Stimulated activated CD4-positive, alpha-beta T cell treated with anti-CD3 and anti-CD28 coated beads, TNF-alpha, amount 100 ng/mL, for 24 hours (primary cell): ENCODE measurements at places on chromosomes 1 and 21.

DNA sequence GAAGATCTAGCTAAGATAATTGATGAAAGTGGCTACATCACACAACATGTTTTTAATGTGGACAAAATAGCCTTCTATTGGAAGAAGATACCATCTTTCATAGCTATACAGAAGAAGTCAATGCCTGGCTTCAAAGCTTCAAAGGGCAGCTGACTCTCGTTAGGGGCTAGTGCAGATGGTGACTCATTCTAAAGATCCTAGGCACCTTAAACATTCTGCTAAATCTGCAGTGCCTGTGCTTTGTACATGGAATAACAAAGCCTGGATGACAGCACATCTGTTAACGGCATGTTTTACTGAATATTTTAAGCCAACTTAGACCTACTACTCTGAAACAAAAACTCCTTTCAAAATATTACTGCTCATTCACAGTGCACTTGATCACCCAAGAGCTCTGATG, 65.6 kb upstream of the USP24 start:
- no peak for DNase-seq

GRCh38 chr1:9425859-9426258, 113.4 kb upstream of the SLC25A33 start:
- DNase-seq = no peak

- DNase-seq = no peak
These were observed 13.6 kb downstream of the AGMAT start for GRCh38 chr1:15571266-15571665.

GRCh38 chr1:43934101-43934985, 742 bp downstream of the ARTN start:
- DNase-seq = no peak

- DNase-seq = no peak
These were observed 714.9 kb upstream of the CXADR start for GRCh38 chr21:16797966-16798365.

- no peak for DNase-seq
These were observed 3.3 kb upstream of the CASZ1 start for GRCh38 chr1:10799726-10800125.

- DNase-seq = no peak
These were observed 122.3 kb downstream of the GALNT2 start for GRCh38 chr1:230189341-230189740.

GRCh38 chr1:180366371-180367068, 135.9 kb downstream of the ACBD6 start:
- DNase-seq = no peak
